ENCODE measurements at places on chromosomes 6 and 20.

GRCh38 chr6:83978324-83978734 is 55.2 kb upstream of the MRAP2 start:
- DNase-seq: no peak

- DNase-seq: no peak
These were observed 129.1 kb downstream of the IMPG1 start for GRCh38 chr6:75943381-75943780.

- DNase-seq: no peak
These were observed 5.0 kb downstream of the TMEM239 start for GRCh38 chr20:2820896-2821869.

DNA sequence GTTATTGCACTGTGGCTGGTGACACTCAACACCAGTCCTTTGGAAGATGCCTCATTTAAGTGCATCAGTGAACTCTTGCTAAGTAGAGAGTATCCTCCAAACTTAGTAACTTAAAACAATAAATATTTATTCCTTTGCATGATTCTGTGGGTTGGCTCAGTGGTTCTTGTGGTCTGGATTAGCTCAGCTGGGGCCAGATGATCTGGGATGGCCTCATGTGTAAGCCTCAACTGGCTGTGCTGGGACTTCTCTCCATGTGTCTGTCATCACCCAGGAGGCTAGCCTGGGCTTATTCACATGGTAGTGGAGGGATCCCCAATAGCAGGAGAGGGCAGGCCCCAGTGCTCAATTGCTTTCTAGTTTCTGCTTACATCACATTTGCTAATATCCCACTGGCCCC is 8.3 kb downstream of the LRRN4 start:
- DNase-seq: no peak
